Right lung (tissue), 10 donors: ENCODE measurements at places on chromosomes 4 and X. TPM values are rescaled to one million over a fixed set of nuclear protein-coding genes. Genes with fewer than 3 reads are reported as not detected.

- no peak for DNase-seq
Observed at GRCh38 chr4:145760961-145761929, 81.3 kb downstream of the C4orf51 start.

GRCh38 chr4:78166622-78167021 is 109.5 kb downstream of the FRAS1 start:
- no peak for DNase-seq

DNA sequence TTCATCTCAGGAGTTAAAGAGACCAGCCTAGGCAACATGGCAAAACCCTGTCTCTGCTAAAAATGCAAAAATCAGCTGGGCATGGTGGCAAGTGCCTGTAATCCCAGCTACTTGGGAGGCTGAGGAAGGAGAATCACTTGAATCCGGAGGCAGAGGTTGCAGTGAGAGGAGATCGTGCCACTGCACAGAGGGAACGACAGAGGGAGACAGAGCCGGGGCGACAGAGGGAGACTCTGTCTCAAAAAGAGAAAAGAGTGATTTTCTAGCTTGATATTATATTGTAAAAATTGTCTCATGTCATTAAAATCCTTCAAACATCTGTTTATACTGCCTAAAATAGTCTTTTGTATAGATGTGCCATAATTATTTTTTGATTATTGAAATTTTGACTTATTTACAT is 225.4 kb upstream of the AGA start:
- no peak for DNase-seq

UGT2B10 gene
- polyA plus RNA-seq: not detected

- no peak for DNase-seq
Observed at GRCh38 chrX:275476-275966, 5.7 kb upstream of the PLCXD1 start.

GRCh38 chrX:104284507-104284906 is 29.8 kb upstream of the ESX1 start:
- DNase-seq: no peak

PPP4R3C gene
- not detected for polyA plus RNA-seq
